GM12864 (cell line): ENCODE measurements at places on chromosomes 11 and 22.

DNA sequence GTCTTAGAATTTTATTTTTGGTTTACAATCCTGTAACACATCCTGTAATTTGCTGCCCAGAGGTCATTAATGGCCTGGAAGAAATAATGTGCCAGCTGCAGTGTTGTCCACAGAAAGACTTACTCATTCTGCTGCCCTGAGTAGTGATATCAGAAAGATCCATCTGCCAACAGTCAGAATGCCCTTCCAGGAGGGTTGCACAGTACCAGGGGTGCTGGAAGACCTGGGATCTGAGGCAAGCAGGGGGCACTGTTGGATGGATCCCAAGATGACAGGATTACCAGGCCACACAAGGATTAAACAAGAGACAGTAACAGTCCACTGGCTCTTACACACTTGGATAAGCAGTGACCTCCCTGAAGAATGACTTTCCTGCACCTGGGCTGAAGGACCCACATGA is 93.8 kb upstream of the TOP3B start:
- DNase-seq, result no peak

- no peak for DNase-seq
Measured at GRCh38 chr11:127135256-127135655, 134.7 kb upstream of the KIRREL3 start.

GRCh38 chr11:62880231-62880802 is 379 bp upstream of the SLC3A2 start:
- DNase-seq, result no peak

GRCh38 chr11:129574431-129574830 is 198.8 kb downstream of the BARX2 start:
- no peak for DNase-seq

- DNase-seq, result no peak
Measured at GRCh38 chr11:130451231-130452019, 3.0 kb downstream of the ADAMTS15 start.

DNA sequence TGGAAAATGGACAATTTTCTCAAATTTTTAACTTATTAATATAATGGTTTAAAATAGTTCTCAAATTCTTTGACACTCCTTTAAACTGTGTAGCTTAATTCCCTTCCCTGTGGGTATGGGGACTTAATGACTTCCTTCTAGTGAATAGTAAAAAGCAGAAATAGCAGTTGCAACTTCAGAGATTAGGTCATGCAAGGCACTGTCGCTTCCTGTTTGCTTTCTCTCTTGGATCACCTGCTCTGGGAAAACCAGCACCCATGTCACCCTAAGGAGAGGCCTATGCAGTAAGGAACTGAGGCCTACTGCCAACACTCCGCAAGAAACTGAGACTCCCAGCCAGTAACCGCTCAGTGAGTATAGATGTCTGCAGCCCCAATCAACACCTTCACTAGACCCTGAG is 5.5 kb upstream of the PANX3 start:
- no peak for DNase-seq

- DNase-seq, result no peak
Measured at GRCh38 chr22:44609400-44609988, 92.5 kb upstream of the PRR5 start.

DNA sequence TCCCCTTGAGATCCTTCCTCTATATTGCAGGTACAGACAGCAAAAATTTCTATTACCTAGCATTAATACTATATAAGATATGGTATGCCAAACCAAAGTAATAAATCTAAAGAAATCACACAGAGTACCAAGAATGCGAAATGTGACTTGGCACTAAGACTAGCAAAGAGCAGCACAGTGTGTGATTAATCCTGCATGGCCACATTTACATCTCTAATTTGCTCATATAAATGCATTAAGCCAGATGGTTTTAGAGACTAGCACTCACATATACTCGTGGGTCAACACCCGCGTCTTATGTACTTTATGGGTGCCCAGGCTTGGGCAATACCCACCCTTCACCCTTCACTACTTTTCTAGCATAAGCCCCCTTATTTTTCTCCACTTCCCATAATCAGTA is 213.2 kb downstream of the TTC28 start:
- DNase-seq, result no peak

DNA sequence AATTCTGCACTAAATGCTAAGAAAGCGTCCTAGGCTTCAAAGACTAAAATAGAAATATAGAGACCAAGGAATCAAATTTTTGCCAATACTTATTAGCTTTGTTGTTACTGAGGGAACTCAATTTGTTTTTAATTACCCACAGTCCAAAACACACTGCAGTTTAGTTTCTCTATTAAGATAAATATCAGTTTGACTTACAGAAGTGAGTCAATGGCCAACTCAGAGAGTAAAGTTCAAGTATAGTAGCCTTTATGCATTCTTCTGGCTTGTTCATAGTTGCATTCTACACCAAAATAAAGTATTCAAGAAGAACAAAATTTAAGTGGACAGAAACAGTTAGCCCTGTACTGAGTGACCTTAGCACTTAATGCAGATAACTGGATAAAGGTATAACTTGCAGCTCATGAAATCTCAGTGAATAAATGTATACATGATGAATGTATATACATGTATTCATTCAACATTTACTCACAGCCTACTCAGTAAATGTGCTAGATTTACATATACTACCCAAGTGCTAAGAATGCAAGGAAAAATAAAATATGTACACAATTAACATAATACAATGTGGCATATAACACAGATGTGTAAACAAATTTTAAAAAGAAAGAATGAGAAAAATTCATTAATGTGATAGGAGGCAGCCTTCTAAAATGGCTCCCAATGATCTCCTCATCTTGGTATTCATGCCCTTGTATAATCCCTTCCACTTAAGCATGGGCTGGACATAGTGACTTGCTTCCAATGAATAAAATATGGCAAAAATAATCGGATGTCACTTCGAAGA is 9.7 kb upstream of the RNF141 start:
- DNase-seq, result no peak

- no peak for DNase-seq
Measured at GRCh38 chr22:17366830-17367229, 2.4 kb upstream of the CECR2 start.

DNA sequence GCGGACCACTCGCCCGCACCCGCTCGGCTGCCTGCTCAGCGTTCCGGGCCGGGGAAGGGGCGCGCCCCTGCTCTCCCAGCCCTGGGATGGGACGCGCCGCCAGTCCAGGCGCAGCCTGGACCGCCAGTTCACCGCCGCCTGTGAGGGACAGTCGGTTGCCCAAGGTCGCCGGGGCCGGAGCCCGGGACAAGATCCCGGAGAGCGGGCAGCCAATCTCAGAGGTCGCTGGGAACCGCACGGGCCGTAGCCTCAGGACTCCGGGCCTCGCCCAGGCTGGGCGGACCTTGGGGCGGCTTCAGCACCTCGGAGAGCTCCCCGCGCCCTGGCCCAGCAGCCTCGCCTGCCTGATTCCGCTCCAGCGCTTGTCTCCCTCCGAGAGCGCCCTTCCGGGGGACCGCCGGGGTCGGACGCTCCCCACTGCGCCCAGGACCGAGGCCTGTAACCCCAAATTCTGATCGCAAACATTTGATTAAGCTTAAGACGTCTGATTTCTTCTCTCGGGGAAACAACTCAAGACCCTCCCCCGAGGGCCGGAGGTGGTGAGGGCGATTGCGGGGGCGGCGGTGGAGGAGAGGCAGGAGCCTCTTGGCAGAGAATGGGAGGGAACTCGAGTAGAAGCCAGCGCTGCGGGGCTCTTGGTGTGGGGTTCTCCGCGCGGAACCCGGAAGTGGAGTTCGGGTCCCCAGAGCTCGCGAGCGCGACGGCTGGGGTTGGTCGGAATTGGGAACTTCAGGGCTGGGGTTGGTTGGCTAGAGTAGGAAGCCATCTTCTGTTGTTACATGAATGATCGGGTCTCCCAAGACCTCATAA is 1.1 kb upstream of the CHRM4 start:
- no peak for DNase-seq

GRCh38 chr22:36874736-36875135 is 13.9 kb downstream of the NCF4 start:
- no peak for DNase-seq

GRCh38 chr11:97862021-97862420 is 1158.7 kb upstream of the CNTN5 start:
- DNase-seq, result no peak

DNA sequence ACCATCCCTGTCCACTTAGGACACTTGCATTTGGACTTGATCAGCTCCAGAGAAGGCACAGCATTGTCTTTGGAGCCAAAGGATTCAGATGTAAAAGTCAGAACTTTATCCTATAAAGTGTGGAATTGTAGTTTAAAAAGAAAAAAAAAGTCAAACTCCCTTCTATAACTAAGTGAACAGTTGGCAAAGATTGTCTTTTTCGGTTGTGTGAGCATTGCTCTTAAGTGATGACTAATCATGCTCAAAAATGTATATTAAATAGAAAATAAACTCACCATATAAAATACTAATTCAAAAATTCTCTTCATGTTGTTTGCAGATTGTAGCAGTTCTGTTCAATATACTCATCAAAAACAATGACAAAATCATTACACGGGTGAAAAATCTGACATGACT is 93.8 kb downstream of the ETS1 start:
- no peak for DNase-seq

DNA sequence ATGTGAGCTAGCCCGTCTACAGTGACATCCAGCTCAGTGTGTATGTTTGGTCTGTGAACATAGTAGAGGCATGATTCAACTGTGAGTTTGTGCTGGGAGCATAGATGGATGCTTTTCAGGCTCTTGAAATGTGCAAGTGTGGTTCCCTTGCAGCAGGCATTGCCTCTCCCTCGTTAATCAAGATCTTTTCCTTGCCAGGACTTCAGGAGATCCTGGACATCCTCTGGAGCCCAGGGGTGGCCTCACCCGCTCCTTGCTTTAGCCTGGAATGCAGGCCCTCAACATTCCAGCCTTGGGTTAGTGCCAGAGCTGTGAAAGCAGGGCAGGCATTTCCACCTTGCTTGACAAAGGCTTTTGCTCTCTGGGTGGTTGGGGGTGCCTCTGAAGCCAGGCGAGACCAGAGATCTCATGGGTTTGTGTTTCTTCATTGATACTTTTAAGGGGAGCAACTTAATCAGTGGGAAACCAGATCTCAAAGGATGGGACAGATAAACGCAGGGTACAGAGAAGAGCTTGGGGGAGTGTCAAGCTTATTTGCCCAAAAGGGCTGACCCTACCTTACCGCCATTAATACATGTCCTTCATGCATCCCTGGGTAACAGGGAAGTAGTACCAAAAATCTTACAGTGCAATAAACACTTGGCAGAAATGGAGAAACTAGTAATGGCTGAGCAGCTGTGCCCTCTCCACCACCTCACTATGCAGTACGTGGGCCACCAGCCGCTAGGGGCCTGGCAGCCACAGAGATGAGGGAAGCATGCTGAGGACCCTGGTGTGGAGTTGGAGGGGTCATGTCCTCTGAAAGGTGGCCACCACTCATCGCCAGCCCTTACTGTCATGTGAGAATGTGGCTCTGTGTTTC is 72.1 kb downstream of the PTPRJ start:
- DNase-seq, result no peak

- DNase-seq, result no peak
Measured at GRCh38 chr11:27239305-27239942, 123.6 kb downstream of the CCDC34 start.

- DNase-seq, result no peak
Measured at GRCh38 chr11:126861796-126862459, 138.6 kb downstream of the KIRREL3 start.

DNA sequence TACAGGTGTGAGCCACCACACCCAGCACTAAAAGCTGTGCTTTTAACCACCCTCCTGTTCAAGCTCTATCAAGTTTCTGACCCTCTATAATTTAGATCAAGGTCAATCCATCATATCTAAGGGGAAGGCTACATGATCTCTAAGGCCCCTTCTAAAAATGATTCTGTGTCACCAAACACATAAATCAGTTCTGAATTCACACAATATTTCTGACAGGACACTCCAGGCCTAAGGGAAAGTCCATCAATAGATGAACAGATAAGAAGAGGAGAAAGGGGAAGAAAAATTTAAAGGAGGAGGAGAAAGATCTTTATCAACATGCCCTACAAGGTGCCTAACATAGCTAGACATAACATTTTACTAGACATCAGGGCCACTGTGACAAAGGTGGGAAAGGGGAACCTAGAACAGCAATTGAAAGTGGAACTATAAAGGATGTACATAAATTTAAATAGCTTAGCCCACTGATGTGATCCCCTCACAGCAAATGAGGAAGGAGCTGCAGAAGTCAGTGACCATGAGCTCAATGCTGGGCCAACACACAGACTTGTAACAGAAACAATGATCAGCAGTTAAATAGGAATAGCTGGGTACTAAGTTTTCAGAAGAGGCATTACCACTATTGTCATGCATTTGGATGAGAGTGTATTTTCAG is 4.7 kb downstream of the PRCP start:
- no peak for DNase-seq

GRCh38 chr11:16986434-16987204 is 27.6 kb downstream of the PLEKHA7 start:
- peak; percentile 64 for DNase-seq

DNA sequence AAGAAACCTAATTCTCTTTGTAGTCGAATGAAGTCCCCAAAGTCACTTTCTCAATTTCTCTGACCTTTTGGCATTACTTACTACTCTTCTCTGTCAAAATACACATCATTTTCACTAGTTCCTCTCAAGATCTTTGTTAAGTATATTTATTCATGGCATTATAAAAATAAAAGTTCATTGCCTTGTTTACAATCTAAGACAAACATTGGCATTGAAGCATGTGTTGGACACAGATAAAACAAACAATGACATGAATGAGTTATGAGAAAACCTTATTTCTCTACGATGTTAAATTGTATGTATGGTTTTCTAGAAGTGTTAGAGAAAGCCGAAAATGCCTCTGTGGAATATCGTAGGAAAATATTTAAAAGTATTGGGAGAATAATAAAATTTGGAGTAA is 8.6 kb upstream of the OR51G1 start:
- no peak for DNase-seq

GRCh38 chr11:12770435-12770834 is 96.2 kb downstream of the TEAD1 start:
- no peak for DNase-seq

DNA sequence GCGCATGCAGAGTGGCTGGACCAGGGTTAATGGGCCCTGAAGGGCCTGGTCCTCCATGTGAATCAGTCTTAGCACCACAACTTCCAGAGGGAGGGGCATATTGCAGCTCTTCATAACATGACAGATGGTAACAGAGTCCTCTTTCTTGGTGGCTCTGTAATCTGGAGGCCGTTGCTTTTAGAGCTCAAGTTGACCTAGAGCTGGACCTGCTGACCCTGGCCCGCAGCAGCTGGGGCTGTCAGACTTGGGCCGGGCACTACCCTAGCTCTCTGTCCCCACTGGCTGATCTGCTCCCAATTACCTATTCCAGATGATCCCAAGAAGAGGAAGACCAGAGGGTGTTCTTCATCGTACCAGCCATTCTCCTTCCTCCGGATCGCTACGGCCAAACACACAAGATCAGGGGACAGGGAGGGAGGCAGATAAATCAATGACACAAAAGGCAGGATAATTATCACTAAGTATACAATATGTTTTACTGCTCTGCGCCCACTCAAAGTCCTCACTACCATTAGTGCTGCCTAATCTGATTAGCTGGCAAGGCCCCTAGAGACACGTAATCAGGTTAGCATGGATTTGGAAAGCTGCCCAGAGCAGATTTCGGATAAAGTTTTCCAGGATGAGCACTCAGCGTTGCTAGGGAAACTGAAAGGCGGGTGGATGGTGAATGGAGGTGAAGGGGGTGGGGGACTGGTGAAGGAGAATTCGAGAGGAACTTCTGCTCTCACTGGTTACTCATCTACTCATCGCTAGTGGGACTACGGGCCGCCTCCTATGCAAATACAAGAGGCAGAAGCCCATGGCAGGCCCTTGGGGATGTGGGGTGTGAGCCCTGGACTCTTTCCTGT is 64.5 kb upstream of the PHOX2A start:
- DNase-seq, result no peak
